NCI-H2081 (cell line): ENCODE measurements at places on chromosomes 4 and X.

- no peak for DNase-seq
These were observed 39.0 kb upstream of the SLC7A3 start for GRCh38 chrX:70969635-70970481.

DNA sequence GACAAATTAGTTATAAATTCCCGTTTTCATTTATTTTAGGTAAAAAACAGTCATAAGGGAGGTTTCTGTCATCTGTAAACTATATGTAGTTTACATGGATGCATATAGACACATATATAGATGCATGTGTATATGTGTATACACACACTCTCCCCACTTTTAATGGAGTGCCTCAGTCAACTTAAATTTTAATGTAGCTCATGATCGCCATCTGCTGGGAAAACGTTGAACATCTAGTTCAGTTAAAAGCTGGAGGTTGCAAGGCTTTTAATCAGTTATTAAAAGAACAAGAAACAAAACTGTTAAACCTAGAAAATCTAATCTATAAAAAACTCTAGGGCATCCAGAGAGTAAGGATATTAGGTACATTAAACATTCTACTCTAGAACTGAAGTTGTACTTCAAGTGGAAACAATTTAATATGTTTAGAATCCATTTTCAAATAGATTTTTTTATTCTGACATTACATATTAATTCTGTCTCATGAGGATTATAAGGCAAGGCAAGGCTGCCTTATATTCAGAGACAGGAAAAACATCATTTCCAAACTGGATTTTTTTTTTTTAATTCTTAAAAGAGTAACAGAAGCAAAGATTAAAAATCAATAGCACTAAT, 122.6 kb downstream of the SHISA3 start:
- DNase-seq, result peak; percentile 62

- no peak for DNase-seq
These were observed 972.1 kb downstream of the C4orf33 start for GRCh38 chr4:130068072-130068471.

- no peak for DNase-seq
These were observed 33.4 kb downstream of the TBL1X start for GRCh38 chrX:9498236-9498635.

DNA sequence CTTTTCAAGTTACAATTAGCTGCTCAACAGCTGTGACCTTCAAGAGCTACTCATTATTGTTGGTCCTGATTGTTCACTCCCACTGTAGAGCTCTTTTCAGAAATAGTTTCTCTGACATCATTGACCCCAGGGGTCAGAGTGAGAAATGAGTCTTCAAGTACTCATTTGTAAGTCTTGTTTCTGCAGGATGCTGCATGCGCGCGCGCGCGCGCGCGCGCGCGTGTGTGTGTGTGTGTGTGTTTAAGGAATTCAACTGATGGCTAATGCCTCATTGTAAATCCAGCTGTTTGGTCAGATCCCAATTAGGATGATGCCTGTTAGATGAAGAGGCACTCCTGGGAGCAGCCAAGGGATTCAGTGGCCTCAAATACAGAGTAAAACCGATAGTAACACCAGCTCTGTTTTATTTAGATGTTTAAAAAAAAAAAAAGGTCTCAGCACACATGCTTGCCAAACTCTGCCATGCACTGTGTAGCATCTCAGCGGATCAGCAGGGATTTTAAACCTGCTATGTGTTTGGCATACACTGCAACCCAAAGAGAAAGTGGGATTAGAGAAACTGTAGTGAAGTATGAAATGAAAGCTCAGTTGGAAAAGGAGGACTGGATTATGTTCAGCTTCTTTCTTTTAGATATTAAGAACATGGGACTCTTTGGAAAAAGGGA, 332.3 kb downstream of the ADGRL3 start:
- no peak for DNase-seq

GRCh38 chr4:156558373-156559025, 413.1 kb downstream of the PDGFC start:
- no peak for DNase-seq

- no peak for DNase-seq
These were observed at the start of gene CLIC2 for GRCh38 chrX:155334486-155335336. Gene CLIC2, minus strand, starts transcription at chrX:155334614. Its CDS starts 187 bp downstream, at chrX:155334427.

- no peak for DNase-seq
These were observed 29.3 kb downstream of the CLCN3 start for GRCh38 chr4:169649545-169650226.

DNA sequence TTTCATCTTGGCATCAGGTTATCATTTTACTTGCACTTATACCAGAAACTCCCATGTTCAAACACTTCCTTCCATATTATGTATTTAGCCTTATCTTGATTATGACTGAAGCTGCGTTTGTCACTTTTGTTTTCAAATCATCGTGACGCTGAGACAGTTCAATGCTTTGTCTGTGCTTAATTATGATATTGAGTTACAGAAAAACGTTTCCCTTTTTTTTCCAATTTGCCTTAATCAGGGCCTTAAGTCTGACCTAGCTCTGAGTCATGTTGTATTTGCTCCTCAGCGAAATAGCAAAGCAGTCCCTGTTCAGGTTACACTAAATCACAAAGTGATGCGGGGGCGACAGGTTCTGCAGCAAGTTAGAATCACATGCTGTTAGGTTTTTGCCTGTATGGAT, 254.7 kb downstream of the AFF2 start:
- DNase-seq, result no peak

GRCh38 chrX:106415276-106415895, 196.4 kb upstream of the RADX start:
- DNase-seq, result peak; percentile 55

DNA sequence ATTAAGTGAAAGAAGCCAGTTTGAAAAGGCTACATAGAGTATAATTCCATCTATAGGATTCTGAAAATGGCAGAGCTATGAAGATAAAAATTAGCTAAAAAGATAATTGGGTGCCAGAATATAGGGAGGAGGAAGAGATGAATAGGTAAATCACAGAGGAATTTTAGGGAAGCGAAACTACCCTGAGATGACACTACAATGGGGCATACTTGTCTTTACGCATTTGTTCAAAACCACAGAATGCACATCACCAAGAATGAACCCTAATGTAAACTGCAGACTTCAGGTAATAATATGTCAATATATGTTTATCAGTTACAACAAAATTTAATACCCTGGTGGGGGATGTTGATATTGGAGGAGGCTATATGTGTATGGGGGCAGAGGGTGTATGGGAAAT, 1342.9 kb downstream of the ADGRL3 start:
- DNase-seq, result no peak

GRCh38 chrX:28498658-28499057, 88.6 kb upstream of the IL1RAPL1 start:
- no peak for DNase-seq

DNA sequence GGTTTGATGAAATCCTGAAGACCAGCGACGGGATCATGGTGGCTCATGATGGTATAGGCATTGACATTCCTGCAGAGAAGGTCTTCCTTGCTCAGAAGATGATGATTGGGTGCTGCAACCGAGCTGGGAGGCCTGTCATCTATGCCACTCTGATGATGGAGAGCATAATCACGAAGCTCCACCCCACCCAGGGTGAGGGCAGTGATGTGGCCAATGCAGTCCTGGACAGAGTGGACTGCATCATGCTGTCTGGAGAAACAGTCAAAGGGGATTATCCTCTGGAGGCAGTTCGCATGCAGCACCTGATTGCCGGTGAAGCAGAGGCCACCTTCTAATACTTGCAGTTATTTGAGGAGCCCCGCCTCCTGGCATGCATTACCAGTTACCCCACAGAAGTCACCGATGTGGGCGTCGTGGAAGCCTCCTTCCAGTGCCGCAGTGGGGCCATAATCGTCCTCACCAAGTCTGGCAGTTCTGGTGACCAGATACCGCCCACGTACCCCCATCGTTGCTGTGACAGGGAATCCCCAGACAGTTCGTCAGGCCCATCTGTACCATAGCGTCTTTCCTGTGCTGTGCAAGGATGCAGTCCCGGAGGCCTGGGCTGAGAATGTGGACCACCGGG, 140.1 kb downstream of the EDA2R start:
- DNase-seq, result no peak

DNA sequence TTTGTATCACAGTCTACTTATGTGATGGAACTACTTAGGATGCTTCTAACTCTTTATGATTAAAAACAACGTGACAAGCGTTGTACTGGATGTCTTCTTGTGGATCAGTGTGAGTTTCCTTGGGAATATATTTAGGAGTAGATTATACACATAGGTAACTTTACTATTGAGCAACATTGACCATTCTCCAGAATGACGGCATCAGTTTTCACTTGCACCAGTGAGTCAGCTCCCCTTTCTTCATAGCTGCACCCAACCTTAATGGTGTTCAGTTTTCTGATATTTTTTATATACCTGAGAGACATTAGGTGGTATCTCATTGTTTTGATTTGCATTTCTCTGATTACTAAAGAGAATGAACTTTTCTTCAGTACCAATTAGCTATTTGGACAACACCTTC, 343.9 kb downstream of the ADGRL3 start:
- DNase-seq, result no peak

- no peak for DNase-seq
These were observed 8.2 kb downstream of the ODAPH start for GRCh38 chr4:75564023-75564422.

DNA sequence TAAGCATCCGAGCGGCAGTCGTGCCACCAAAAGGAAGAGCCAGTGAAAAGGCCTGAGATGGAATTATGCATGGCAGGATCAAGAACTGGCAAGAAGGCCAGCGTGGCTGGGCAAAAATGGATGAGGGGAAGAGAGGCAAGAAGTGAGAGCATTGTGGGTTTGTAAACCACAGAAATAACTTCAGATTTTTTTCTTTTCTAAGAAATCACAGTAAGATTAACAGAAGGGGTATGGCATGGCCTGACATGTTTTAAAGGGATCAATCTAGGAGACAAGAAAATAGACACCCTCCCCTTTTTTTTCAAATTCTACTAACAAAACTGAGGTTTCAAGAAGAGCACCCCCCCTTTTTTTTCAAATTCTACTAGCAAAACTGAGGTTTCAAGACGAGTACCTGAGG, 82.5 kb downstream of the BMP3 start:
- DNase-seq, result no peak

GRCh38 chrX:43564953-43565352, 91.1 kb upstream of the MAOA start:
- no peak for DNase-seq

GRCh38 chr4:6217716-6218381, 17.5 kb upstream of the JAKMIP1 start:
- DNase-seq, result no peak

- no peak for DNase-seq
These were observed 56.6 kb downstream of the AASDH start for GRCh38 chr4:56330691-56331090.

DNA sequence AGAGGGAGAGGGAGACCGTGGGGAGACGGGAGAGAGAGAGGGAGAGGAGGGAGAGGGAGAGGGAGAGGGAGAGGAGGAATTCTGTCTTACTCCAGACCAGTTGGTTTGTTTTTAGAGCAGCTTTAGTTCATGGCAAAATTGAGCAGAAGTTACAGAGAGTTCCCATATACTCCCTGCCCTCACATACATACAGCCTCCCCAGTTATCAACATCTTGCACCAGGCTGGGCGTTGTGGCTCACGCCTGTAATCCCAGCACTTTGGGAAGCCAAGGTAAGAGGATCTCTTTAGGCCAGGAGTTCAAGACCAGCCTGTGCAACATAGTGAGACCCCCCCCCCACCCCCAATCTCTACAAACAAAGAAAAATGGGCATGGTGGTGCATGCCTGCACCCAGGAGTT, 79.8 kb upstream of the OGT start:
- DNase-seq, result no peak

DNA sequence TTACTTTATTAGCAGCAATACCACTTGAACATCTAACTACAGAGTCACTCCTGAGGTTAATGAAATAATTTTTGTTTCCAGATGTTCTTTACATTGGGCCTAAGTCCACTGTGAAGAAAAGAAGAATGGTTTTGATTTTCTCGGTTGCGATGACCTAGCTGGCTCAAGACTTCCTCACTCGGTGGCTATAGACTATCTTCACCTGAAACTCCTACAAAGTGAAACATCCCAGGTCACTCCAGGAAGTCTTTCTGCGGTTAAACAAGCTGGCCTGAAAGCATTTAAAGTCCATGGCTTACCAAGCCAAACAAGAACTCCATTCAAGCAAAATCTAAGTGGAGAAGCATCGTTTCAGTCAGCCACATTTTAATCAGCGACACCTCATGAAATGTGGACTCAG, 13.7 kb upstream of the SORBS2 start:
- DNase-seq, result no peak

DNA sequence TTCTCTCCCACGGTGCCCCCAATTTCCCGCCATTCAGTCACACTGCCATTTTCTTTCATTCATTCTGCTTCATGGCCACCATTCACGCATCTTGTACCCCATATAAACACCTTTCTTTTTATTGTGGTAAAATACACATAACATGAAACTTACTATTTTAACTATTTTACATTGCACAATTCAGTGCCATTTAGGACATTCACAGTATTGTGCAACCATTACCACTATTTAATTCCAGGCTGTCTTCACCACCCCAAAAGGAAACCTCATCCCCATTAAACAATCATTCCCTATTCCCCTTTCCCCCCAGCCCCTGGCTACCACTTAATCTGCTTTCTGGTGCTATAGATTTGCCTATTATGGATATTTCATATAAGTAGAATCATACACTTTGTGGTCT, 15.9 kb downstream of the SPACA5 start:
- no peak for DNase-seq

GRCh38 chr4:128341634-128342033, 54.0 kb upstream of the PGRMC2 start:
- no peak for DNase-seq

GRCh38 chr4:120434756-120435155, 368.1 kb upstream of the MAD2L1 start:
- no peak for DNase-seq

DNA sequence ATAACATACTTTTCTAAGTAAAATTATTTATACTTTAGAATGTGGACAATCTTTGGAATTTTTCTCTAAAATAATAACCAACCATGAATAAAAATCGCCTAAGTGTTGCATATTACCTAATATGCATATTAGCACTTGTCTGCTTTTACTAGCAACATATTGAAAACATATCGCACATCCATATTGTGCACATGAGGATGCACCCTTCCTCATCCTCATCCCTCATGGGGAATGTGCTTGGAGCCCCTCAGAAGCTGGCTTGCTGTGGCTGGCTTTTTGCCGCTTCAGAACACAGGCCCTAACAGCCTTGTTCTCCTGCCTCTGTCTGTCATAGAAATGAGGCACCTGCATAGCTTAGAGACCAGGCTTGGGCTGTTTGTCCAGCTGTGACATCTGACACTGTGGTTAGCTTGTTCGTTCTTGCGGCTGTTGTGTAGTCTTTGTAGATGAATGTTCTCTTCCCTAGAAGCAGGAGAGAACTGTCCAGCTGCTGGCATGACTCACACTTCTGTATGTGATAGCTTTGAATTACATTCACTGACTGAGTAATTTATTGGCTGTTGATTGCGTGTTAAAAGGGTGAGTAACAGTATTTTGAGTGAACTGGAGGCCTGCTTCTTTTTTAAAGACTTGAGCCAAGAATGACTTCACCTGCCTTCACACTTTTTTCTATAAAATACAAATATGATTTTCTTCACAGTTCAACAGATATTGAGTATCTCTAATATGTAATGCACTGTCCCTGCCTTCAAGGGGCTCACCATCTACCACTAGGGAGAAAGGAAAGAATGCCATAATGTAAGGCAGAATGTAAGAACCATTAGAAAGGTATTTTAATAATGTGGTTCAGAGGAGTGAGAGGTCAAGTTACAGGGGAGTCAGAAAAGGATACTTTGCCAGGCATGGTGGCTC, 81.9 kb downstream of the HMGB2 start:
- peak; percentile 84 for DNase-seq

- no peak for DNase-seq
These were observed 137.8 kb upstream of the HS3ST1 start for GRCh38 chr4:11566444-11567022.

- no peak for DNase-seq
These were observed 241.4 kb upstream of the CNKSR2 start for GRCh38 chrX:21132686-21133393.
